ENCODE measurements at places on chromosomes 6 and 20.
A peak's percentile ranks its signal among the peaks of the same experiment; 100 is the strongest.

GRCh38 chr6:19438566-19439353, 398.4 kb upstream of the ID4 start:
- no peak for DNase-seq

GRCh38 chr6:4812068-4812467, 35.9 kb downstream of the CDYL start:
- DNase-seq = no peak

DNA sequence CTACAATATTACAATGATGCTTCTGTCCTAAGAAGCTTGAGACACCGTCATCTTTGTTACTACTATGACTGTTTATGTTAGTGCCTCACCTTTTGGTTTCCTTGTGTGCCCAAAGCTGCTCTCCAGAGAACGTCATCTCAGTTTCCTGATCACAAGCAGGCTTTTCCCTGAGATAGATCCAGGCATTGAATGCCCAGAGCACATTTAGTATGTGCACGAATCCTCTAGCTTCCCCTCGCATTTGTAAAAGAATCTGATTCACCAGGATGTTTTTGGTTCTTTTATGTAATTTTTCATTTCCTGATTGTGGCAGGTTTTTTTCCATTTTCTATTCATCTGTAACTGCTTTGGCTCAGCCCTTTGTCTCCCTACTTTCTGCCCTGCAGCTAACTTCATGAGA, 100.2 kb upstream of the TMEM181 start:
- DNase-seq = no peak

- DNase-seq = no peak
Observed at GRCh38 chr6:13689511-13690256, 22.0 kb downstream of the RANBP9 start.

- DNase-seq = peak; percentile 57
Observed at GRCh38 chr6:34531580-34532201, 24.4 kb downstream of the SPDEF start.

GRCh38 chr6:99491171-99491570, 24.1 kb downstream of the USP45 start:
- DNase-seq = no peak

DNA sequence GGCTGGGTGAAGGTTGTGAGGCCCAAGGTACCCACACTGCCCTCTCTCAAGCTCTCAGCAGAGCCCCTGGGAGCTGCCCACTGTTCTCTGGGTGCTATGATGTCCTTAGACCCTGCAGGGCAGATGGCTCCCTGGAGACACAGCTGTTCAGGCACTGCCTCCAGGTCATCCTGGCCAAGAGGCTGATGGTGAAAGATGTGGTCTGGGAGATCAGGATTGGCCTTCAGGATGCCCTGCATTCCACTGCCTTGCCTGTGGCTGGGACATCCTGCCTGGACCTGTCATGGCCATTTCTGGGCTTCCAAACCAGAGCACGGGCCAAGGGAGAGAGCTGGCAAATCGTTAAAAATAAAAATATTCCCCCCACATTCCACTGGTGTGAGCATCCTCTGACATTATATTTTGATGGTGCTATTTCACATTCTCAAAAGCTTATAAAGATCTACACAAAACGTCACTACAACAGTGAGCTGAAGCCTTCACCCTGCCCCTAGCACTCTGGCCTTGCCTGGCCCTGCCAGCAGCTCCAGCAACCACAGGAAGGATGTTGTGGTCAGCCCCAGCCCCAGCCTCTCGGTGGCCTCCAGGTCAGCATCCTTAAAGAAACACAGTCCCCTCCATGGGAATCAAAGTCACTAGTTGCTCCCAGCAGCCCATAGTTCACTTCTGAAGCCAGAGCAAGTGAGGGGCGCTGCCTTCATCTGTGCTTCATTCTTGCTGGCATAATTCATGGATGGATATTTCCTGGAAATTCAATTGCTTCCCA, 13.5 kb upstream of the KCNK16 start:
- DNase-seq = no peak

- DNase-seq = peak; percentile 11
Observed at GRCh38 chr6:12595161-12595811, 121.3 kb upstream of the PHACTR1 start.

DNA sequence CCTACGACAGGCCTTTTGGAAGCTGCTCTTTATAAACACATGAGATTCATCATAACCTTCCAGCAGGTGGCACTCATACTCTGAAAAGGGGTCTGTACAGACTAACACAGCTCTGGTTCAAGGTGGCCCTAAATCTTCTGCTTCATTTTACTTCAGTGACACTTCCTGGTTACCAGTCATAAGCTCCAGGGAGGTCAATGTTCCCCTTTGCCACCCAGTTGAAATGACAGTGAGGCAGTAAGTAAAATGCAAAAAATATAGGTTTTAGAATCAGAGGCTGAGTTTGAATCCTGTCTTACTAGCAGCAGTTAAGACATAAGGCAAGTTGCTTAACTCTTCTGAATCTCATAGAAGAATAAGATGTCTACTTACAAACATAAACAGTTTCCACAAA, 132.8 kb downstream of the CDK19 start:
- peak; percentile 74 for DNase-seq

- DNase-seq = peak; percentile 82
Observed at GRCh38 chr6:147203311-147204059, 732 bp upstream of the STXBP5 start.

DNA sequence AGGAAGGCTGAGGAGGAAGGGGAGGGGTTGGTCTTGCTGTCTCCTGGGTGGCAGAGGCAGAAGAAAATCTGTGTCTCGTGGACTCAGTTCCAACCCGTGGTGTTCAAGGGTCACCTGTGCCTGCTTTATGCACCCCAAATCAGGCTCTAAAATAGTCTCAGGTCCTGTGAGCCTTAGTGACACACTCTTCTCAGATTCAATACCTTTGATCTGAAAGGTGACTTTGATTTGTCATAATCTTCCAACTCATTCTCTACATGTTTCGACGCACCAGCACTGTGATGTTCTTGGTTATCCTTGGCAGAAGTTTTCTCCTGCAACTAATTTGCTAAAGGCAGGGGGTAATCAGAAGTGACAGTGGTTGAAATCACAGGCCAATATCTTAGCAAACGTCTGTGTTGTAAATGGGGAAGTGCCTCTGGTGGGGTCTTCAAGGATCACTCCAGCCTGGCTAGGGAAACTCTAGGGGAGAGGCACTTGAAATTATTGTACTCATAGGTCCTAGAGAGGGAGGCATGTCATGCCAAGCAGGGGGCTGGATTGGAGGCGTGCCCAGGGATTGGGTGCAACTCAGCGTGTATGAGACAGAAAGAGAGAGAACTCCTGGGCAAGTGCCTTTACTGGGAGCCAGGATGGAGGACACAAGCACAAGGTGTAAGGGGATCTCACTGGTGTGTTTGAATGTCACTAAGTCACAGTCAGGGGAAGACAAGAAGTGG, 19.0 kb upstream of the PRND start:
- no peak for DNase-seq

GRCh38 chr6:132907914-132908313, 93.5 kb downstream of the RPS12 start:
- no peak for DNase-seq

GRCh38 chr20:22523499-22524392, 60.6 kb downstream of the FOXA2 start:
- no peak for DNase-seq

GRCh38 chr6:164856138-164856537, 453.3 kb downstream of the C6orf118 start:
- DNase-seq = no peak

- DNase-seq = no peak
Observed at GRCh38 chr6:111798281-111798725, 74.9 kb downstream of the FYN start.

DNA sequence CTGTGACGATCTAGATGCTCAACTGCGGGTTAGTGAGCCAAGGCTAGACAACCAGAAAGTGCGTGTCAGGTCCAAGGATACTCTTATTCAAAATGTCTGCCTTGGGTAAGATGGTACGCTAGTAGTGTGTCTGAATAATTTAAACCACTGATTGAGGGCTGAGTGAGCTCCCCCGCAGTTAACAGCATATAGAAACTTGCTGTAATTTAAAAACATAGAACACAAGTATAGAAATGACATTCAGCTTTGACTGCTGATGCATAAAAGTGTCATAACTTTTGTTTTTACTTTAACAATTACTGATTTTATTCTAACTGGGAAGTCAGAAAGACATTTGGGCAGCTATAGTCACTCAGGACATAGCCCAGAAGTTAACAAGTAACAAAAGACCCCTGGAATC, 45.6 kb upstream of the SLC22A1 start:
- no peak for DNase-seq

DNA sequence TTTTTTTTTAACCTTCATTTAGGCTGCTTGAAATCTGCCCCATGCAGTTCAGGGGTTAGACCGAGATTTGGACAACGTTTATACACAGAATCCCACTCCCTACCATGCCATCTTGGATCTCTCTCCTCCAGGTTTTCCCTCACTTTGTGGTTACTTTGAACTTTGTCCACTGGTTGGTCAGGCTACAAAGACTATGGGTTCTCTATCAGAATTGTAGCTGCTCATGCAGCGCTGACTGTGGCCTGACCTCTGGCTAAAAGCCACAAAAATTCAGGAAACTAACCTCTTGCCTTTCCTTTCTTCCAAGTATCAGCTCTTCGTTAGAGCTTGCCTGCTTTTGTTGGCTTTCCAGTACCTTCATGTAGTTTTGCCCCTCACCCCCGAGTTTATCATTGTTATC, 44.9 kb upstream of the KCNG1 start:
- no peak for DNase-seq

DNA sequence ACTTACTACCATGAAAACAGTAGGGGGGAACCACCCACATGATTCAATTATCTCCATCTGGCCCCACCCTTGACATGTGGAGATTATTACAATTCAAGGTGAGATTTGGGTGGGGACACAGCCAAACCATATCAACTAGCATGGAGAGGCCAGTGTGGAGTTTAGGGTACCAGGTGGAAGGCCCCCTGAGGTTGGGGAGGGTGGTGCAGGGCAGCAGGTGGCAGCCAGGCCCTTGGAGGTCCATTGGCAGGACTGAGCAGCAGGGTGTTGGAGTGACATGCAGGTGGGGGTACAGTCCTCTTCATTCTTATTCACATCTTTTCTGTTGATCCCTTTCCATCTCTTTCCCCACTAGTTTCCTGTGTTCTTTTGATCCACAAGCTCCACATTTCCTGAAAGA, 42.9 kb downstream of the PHACTR3 start:
- DNase-seq = no peak

DNA sequence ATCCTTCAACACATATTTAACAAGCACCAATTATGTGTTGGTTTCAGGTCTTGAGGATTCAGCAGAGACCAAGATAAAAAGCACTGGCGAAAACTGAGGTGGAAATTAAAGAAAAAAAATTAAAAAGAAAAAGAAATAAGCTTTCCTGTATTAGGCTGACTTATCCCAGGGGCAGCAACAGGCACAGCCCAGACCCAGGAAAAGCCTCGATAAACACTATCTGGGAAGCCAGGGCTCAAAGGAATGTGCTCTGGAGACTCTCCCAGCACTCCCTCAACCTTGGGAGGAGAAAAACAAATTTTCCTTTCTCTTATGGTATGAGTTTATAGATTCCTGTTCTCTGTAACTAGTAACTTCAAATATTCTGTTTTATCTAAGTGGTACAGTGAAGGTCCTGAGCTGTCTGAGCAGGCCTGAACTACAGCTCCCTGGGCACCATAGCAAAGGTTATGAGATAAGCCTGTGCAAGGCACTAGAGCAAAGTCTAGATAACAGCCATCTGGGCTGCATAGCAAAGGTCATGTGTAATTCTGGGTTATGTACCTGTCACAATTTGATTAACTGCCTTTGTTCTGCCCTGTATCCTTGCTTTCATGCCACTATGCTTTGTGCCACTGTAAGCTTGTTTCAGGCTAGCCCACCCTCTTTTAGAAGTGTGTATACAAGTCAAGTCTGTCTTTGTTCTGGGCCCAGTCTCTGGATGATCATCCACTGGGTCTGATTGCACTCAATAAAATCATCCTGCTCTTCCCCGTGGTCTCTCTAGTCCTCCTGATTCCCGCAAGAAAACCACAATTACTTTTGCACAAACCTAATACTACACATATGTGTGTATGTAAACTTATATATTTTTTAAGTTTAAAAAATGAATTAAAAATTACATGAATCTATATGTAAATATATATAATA, 54.0 kb downstream of the IL22RA2 start:
- no peak for DNase-seq

DNA sequence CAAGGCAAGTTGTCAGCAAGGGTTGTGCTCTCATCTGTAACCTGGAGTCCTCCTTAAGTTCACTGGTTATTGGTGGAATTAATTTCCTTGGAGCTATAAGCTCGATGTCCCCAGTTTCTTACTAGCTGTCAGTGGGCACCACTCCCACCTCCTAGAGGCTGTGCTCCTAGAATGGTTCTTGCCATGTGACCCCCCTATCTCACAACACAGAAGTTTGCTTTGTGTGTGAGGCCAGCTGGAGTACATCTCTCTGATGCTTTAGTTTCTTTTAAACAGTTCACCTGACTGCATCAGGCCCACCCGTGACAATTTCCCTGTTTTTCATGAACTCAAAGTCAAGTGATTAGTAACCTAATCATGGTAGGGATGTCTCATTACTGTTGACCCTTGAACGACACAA, 179.1 kb upstream of the SCGN start:
- no peak for DNase-seq

DNA sequence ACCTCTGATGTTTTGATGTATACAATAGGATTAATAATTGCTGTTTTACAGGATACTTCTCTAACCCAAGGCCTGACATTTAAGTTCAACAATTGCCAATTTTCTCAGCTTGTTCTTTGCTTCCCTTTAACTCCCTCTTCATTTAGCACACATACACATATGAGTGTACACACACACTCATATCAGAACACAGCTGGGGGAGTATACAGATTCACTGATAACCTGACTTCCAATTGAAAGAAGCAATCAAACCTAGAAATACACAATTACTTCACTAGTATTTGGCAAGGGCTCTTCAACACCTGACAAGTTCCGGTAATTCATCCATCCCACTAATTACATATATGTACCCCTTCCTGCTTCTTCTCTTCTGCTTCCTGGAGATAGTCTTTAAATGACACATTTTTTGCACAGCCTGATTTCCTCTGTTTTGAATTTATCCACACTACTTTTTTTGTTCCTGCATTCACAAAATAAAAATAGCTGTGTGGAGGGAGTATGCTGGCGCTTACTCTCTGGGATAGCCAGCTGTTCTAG, 11.2 kb downstream of the UST start:
- no peak for DNase-seq

DNA sequence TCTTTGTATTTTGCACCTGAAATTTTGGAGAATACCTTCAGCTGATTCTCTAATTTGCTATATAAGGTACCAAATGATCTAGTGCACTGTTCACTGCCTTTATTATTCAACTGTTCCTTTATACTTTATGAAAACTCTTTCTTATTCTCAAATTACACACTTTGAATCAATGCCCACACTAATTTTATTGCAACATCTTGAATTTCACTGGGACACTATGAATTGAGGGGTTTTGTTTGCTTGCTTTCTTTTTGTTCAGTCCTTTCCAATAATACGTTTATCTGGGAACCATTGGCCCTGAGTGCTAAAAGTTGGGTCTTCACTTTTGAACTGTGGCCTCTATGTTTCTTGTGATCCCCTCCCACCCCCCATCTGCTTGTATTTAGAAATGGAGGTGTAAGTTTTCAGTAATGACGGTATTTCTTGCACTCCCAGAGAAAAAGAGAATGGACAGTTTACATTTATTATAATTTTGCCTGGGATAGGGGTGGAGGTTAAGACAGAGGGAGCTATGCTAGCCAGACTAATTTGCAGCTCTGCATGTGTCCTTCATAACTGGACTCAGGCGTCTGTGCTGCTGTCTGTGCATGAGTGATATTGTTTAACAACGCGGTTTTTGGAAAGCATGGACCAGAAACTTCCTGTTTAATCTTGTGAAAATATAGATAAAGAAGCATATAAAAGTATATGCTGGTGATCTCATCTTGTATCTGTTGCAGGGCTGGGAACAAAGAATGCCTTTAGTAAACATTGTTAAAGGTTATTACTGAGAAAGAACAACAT, 98.1 kb downstream of the DNAH8 start:
- no peak for DNase-seq

- DNase-seq = no peak
Observed at GRCh38 chr20:31680286-31681127, 42.2 kb downstream of the BCL2L1 start.

Data from BE2C (cell line).